Spleen (tissue), 13 donors: ENCODE measurements at places on chromosomes 6 and 20. TPM values are rescaled to one million over a fixed set of nuclear protein-coding genes. Genes with fewer than 3 reads are reported as not detected.
A peak's percentile ranks its signal among the peaks of the same experiment; 100 is the strongest.

GRCh38 chr20:4978050-4978918 is 23.0 kb downstream of the SLC23A2 start:
- no peak overlapping the region for H3K27ac ChIP-seq
- H3K4me3 ChIP-seq = no peak overlapping the region
- peaks cover 25% of the 10 kb centered on the region for H3K4me1 ChIP-seq
- H3K36me3 ChIP-seq = no peaks in the 10 kb centered on the region
- DNase-seq = no peak
- no peaks in the 10 kb centered on the region for H3K27me3 ChIP-seq

NINL gene
- 6.7 TPM for total RNA-seq

DNA sequence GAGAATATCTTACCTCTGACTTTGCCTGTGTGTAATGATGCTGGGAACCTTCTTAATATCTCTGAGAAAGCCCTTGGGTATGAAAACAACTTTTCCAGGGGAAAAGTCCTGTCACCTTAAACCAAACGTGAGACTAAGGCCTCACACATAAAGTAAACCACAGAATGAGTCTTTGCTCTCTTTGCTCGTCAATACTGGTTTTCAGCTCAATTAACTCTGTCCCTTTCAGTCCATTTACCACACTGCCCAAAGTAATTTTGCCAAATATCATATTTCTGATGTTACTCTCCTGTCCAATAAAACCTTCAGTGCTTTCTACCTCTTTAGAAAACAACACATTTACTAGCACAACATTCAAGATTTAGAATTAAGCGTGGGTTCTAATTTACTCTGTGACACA is 100.5 kb upstream of the HMGCLL1 start:
- no peak overlapping the region for H3K27ac ChIP-seq
- H3K36me3 ChIP-seq = no peaks in the 10 kb centered on the region

DNA sequence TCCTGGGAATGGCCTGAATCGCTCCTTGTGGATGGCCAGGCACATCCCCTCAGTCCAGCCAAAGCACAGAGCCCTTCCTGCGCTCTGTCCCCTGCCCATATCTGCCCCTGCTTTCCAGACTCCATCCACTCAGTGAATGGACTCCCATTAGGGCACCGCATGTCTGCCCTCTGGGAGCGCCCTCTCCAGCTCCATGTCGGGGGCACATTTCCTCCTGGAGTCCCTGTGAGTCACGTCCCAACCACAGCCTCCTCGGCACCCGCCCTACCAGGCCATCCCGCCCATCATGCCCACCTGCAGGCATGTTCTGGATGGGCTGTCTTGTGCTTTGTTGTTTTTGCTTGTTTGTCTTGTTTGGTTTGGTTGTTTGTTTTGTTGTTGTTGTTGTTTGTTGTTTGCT is 96.8 kb downstream of the PSMB1 start:
- H3K27ac ChIP-seq = no peak overlapping the region
- peak; percentile 57 for DNase-seq
- no peaks in the 10 kb centered on the region for H3K36me3 ChIP-seq
- peaks cover 15% of the 10 kb centered on the region for H3K4me1 ChIP-seq
- no peaks in the 10 kb centered on the region for H3K27me3 ChIP-seq

GRCh38 chr6:53066077-53066417 is 843 bp downstream of the FBXO9 start:
- no peaks in the 10 kb centered on the region for H3K27me3 ChIP-seq
- H3K36me3 ChIP-seq = no peaks in the 10 kb centered on the region
- peaks cover 50% of the 10 kb centered on the region for H3K4me1 ChIP-seq
- H3K4me3 ChIP-seq = peak overlapping the region; percentile 99

DNA sequence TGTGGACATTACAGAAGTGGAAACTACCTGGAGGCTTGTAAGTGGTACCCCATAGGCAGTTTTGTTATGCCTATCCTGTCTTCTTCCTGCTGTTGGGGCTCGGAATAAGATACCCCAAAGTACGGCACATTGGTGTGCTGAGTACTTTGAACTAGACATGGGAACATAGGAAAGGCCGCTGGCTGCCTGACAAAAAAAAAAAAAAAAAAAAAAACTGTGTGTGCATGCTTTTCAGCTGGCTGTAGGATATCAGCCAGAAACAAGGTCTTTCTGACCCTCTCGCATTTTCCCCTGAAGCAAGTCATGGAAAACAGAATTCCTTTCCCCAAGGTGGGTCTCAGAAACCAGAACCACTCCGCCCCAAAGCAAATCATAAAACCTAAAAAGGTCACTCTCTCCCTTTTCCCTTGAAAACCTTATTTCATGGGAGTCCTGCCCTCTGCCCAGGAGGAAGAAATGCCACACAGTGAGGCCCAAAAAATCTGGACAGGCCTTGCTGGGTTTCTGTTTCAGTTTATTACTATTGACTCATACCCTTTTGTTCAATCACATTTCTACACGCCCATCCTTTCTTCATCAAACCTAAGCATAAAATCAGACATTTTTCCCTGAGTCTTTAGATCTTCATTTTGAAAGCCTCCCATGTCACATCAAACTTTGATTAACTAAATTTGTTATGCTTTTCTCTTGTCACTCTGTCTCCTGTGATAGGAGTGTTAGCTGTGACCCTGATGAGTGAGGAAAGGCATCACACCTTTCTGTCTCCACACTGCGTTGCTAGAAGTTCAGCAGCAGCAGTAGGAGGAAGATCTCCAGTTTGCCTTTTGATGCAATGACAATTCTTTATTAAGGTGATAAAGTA is 17.2 kb downstream of the SLC2A12 start:
- no peaks in the 10 kb centered on the region for H3K36me3 ChIP-seq
- H3K4me3 ChIP-seq = no peak overlapping the region
- no peaks in the 10 kb centered on the region for H3K27me3 ChIP-seq
- H3K27ac ChIP-seq = no peak overlapping the region
- H3K4me1 ChIP-seq = no peaks in the 10 kb centered on the region

PAQR8 gene
- total RNA-seq = 12.5 TPM

KCNB1 gene
- total RNA-seq = 0.07 TPM

DNA sequence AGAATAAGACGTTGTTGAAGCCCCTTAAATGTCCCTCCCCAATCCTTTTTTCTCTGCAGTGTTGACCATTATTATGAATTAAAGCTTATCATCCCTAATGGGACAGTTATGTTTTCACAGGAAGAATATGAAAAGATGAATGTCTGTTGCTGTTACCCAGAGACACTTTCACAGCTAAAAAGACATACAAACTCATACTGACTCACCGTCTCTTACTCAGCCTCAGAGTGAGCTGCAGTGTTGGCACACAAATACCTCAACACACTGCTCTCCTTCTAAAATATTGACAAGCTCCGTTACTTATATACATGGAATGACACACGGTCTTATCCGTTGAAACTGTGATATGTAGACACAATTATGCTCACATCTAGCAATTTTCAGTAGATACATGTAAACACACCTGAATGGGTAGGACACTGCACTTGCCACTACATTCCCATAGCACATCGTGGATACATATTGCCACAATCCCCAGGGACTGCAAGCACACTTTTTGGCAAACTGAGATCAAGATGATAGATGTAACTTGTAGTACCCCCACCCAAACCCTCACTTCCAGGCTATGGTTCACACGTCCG is 9.6 kb upstream of the SAPCD1 start:
- H3K36me3 ChIP-seq = no peaks in the 10 kb centered on the region
- no peaks in the 10 kb centered on the region for H3K27me3 ChIP-seq
- no peak overlapping the region for H3K4me3 ChIP-seq
- no peaks in the 10 kb centered on the region for H3K4me1 ChIP-seq

DNA sequence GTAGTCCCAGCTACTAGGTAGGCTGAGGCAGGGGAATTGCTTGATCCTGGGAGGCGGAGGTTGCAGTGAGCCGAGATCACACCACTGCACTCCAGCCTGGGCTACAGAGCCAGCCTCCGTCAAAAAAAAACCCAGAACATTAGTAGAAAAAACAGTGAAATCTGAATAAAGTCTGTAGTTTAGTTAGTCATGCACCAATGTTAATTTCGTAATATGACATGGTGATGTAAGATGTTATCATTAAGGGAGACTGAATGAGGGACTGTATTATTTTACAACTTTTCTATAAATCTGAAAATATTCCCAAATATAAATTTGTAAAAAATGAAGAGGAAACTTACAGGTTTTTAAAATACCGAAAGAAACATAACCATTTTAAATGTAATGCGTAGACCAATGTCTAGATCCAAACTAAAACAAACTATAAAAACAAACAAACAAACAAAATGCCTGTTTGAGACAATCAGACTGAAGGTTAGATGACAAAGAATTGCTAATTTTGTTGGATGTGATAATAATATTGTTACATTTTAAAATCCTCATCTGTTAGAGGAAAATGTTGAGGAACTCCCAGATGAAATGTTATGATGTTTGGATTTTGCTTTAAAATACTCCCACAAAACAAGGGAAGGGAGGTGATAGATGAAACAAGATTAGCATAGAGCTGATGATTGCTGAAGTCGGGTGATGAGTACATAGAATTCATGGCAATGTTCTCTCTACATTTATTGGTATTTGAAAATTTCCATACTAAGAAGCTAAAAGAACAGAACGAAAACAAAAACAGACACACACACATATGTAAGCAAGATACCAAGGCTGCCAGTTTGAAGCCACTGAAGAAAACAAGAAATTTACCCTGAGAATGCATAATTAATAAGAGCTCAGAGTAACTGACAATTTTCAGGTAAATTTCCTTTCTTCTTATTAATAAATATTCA is 1.8 kb downstream of the GSTA4 start:
- no peak for DNase-seq
- no peaks in the 10 kb centered on the region for H3K27me3 ChIP-seq

SRSF3 gene
- total RNA-seq = 135 TPM

DNA sequence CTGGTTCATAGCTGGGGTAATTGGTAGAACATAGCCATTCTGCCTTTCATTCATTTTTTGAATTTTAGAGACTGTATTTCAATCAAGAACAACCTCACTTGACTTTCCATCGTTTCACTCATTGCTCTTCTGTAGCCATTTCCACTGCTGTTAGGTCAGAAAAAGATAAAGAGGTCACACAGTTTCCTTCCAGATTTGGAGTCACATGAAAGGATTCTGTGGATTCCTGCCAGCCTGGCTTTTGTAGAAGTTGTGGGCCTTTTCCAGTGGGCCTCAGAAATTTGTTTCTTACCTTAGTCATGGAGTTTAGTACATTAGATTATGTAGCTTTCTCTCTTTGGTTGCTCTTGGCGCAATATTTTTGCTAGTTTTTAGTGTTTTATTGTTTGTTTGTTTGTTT is 157.8 kb downstream of the SASH1 start:
- no peak overlapping the region for H3K4me3 ChIP-seq
- H3K27ac ChIP-seq = no peak overlapping the region
- no peaks in the 10 kb centered on the region for H3K4me1 ChIP-seq
- no peaks in the 10 kb centered on the region for H3K27me3 ChIP-seq

DNA sequence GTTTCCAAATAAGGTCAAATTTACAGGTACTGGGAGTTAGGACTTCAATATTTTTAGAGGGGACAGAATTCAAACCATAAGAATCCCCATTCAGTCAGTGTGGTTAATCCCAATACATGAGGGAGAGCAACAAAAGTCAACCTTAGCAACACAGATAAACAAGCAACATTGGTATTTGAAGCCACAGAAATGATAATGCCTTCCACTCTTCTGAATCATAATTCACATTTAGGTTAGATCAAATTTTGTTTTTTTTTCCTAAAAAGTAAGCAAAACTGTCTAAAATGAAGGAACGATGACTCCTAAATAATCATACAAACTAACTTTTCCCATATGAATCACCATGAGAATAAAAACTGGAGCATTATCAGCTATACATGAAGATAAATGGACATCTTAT is 246.0 kb upstream of the TENT5A start:
- H3K27ac ChIP-seq = no peak overlapping the region
- no peaks in the 10 kb centered on the region for H3K36me3 ChIP-seq
- H3K4me3 ChIP-seq = no peak overlapping the region
- DNase-seq = no peak
- peaks cover 4% of the 10 kb centered on the region for H3K4me1 ChIP-seq

- no peaks in the 10 kb centered on the region for H3K36me3 ChIP-seq
- no peak overlapping the region for H3K27ac ChIP-seq
- H3K4me1 ChIP-seq = no peaks in the 10 kb centered on the region
- no peaks in the 10 kb centered on the region for H3K27me3 ChIP-seq
These were observed 73.3 kb upstream of the PAX1 start for GRCh38 chr20:21632031-21632734.

GRCh38 chr6:69379518-69379917 is 417.3 kb downstream of the LMBRD1 start:
- no peak overlapping the region for H3K4me3 ChIP-seq
- no peak for DNase-seq
- H3K27me3 ChIP-seq = no peaks in the 10 kb centered on the region
- no peaks in the 10 kb centered on the region for H3K36me3 ChIP-seq
- H3K4me1 ChIP-seq = no peaks in the 10 kb centered on the region
- no peak overlapping the region for H3K27ac ChIP-seq

DNA sequence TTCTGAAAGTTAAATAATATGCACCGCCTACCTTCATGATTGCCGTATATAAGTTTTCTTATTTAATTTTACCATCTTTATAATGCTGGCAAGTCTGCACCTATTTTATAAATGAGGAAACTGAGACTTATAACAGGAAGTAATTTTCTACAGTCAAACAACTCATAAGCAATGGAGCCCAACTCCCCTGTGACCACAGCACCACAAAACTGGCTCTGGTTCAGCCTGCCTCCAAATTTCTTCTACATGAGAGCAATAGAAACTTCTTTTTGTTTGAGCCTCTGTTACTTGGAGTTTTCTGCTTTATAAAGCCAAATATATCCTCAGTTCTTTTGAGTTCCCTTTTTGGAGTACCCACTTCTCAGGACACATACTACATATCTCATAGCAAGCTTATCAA is 131.1 kb upstream of the HSF2 start:
- no peaks in the 10 kb centered on the region for H3K36me3 ChIP-seq
- no peak for DNase-seq
- H3K27ac ChIP-seq = no peak overlapping the region
- no peak overlapping the region for H3K4me3 ChIP-seq
- H3K4me1 ChIP-seq = no peaks in the 10 kb centered on the region

DNA sequence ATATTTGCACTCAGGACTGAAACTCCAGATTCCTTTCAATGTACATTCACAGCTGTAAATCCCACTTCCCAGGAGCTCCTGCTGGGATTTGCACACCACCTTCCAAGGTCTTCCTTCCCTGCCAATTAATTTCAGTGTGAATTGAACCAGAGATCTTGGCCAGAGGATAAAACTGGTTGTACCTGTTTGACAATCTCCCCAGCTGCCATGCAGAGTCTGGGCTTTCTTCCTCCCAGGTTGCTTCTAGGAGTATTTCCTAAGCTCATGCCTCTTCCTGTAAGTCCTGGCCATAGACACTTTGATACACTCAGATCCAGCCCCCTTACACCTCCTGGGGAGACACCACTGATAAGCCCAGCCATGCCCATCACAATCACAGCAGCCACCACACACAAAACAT is 15.6 kb downstream of the MAFB start:
- DNase-seq = no peak
- no peak overlapping the region for H3K4me3 ChIP-seq
- no peak overlapping the region for H3K27ac ChIP-seq
- no peaks in the 10 kb centered on the region for H3K27me3 ChIP-seq
- peaks cover 6% of the 10 kb centered on the region for H3K4me1 ChIP-seq

GRCh38 chr20:22586645-22587310 is 2.4 kb upstream of the FOXA2 start:
- H3K4me3 ChIP-seq = no peak overlapping the region
- H3K27ac ChIP-seq = no peak overlapping the region
- H3K36me3 ChIP-seq = no peaks in the 10 kb centered on the region
- DNase-seq = no peak

CAPN11 gene
- total RNA-seq = 0.26 TPM

CST4 gene
- total RNA-seq = not detected

RIPOR3 gene
- 6.0 TPM for total RNA-seq

GSTA2 gene
- total RNA-seq = not detected
